ENCODE measurements at places on chromosomes 5 and 9.

GRCh38 chr5:136141561-136141960, 8.9 kb downstream of the SMAD5 start:
- no peak for DNase-seq

DNA sequence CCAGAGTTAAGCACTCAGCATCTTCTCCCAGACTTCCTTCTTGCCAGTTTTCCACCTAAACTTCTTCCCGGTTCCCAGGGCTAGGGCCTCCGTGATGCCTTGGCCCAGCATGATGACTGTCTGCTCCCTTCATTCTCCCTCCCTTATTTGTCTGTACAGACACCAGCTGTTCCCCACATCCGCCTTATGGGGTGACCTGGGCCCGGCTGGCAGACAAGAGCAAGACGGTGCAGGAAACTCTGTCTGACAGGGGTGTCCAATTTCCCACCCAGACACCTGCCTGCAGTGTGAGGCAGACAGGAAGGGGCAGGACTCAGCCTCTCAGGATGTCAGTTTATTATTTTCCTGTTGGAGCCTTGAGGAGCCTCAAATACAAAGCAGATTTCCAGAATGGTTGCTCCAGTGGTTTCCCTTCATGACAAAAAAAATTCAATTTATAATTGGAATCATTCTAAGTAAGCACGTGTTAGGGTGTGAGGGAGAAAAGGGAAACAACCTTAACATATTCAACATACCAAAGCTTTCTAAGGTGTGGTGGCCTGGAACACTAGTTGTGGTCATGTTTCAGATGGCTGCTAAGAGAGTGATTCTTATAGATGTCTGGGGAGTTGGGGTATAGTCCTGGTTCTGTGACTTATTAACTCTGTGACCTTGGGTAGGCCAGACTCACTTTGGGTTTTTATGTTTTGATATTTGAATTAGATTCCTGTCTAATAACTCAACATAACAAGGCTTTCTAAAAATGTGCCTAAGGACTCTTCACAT, 234.5 kb downstream of the PAPPA start:
- DNase-seq = no peak

- DNase-seq = no peak
Measured at GRCh38 chr5:97544240-97544639, 361.2 kb upstream of the RIOK2 start.

DNA sequence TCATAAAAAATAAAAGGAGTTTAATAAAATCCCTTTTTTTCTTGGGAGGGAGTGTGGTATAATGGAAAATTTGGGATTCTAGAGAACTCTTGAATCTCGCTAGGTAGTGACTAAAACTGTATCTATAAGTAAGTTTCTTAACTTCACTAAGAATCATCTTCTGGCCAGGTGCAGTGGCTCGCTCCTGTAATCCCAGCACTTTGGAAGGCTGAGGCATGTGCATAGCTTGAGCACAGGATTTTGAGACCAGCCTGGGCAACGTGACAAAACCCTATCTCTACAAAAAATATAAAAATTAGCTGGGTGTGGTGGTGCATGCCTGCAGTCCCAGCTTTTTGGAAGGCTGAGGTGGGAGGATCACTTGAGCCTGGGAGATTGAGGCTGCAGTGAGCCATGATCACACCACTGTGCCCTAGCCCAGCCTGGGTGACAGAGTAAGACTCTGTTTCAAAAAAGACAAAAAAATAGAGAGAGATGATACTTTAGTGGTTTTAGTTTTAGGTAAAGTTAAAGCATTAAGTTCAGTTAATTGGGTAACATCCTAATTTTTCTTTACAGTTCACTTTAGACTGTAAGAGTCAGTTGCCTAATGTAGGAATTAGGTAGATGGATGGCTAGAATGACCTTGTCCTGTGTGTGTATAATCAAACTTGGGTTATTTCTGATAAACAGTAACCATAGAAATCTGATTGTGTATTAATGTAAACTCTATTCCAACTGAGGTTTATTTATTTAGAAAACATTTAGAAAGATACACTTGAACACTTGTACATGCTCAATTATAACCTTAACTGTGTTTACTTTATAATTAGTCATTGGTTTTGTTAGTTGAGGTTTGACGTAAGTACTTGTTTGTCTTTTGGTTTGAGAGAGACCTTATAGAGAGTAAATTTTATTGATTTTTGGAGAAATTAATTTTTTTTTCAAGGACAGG, 17.8 kb downstream of the UNC13B start:
- no peak for DNase-seq

DNA sequence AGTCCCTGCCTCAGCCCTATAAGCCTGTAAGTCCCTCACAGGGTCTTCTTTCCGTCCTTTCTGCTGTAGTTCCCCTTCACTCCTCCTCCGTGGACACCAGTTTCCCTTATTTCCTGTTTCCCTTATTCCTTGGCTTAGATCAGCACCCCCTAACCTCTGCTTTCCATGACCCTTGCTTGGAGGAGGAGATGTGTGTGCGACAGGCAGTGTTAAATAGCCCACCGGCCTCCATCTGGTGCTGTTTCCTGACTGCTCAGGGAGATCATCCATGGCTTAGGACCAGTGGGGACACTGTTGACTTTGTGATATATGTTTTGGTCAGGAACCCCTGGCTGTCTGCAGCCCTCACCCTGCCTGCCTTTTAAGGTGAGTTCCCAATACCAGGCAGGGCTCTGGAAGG, 34.1 kb upstream of the PSD2 start:
- DNase-seq = no peak

DNA sequence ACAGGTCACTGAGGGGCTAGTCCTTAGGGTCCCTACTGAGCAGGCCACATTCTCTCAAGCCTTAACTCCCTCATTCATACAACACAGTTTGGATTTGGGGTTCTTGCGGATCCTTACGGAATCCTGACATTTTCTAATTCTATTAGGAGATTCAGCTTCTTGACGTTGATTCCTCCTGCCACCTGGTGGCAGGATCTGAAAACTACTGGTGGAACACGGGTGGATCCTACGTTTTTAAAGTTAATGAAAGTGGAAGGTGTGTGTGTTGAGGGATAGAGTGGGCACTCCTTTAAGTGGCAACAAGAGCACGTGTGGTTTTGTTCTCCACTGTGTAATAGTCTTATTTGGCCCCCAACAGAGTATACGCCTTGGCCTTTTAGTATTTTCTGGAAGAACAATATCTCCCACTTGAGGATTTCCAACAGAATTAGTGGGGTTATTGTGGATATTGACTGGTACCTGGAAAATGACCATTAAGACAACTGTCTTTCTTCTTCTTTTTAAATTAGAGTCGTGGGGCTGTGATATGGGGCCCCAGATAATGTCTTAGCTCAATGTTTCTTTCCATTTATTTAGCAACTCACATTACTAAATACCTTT, 25.2 kb downstream of the SLC28A3 start:
- DNase-seq = peak; percentile 36

- no peak for DNase-seq
Measured at GRCh38 chr5:73673161-73673591, 47.2 kb downstream of the ARHGEF28 start.

DNA sequence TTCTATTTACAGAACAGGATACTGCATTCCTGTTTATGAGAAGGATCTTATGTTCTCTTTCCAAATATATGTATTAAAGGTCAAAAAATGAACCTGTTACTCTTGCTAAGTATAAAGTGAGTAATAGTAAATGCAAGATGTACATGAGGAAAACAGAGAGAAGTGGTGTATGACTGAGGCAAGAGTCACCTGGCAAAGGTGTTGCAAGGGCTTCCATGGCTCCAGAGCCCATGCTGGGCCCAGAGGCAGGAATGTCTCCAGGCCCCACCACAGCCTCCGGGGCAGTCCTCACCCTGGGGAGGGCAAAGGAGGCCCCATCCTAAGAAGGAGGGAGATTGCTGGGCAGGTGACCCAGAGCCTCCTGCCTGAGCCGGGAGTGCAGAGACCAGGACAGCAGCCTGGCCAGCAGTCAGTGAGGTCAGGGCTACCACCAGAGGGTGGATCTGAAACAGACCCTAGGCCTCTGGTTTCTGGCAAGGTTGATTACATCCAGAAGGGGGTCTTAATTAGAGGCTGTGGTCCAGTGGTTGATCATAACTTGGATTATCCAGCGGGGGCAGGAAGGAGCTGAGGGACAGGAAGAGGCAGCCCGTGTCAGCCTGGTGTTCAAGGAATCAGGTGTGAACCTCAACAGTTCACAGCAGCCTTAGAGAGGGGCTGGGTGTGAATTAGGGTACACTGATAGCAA, 57.3 kb upstream of the CPLX2 start:
- no peak for DNase-seq

DNA sequence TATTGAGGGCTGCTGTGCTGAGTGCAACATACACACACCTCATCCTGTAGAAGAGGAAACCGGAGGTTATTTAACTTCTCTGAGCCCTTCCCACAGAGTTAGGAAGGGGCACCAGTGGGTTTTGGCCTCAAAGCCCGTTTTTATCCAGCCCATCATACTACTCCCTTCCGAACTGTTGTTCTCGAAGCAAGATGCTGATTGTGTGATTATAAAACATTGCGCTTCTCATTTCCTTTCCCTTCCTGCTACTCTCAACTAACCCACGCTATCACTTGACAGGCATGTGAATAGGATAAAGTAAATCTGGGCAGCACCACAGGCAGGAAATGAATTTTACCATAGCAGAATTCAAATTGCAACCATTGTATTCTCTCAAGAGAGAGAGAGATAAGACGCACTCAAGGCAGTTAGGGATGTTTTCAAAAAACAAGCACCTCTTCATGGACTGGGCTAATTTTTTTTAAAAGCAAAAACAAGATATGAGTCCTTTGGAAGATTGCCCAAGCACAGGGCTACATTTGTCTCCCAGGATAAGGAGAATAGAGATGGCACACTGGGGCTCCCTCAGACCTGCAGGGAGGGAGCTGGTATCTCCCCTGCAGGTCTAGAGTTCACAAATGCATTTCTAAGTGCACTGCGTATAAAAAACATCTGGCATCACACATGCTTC, 52.6 kb downstream of the GNA14 start:
- DNase-seq = no peak

GRCh38 chr9:4674783-4675182, 4.6 kb upstream of the CDC37L1 start:
- no peak for DNase-seq
